ENCODE measurements at places on chromosomes 12 and 14. TPM values are rescaled to one million over a fixed set of nuclear protein-coding genes. Genes with fewer than 3 reads are reported as not detected.

Gene ARHGDIB
- 3.6 TPM for total RNA-seq

Gene MYF6
- not detected for total RNA-seq

Gene TRAFD1
- 28.8 TPM for total RNA-seq

Gene GEMIN2
- total RNA-seq: 54.0 TPM

Gene MLEC
- 76.6 TPM for total RNA-seq

Gene KRT2
- total RNA-seq: not detected

Gene NPAS3
- total RNA-seq: under 0.01 TPM

Gene RHOJ
- 0.21 TPM for total RNA-seq

Gene CCDC196
- total RNA-seq: not detected

Gene PTHLH
- total RNA-seq: 193 TPM

Gene GLS2
- total RNA-seq: 3.1 TPM

Gene SCYL2
- total RNA-seq: 37.5 TPM

Gene BBOF1
- 0.72 TPM for total RNA-seq

Gene VCPKMT
- 3.6 TPM for total RNA-seq

Gene KSR2
- total RNA-seq: under 0.01 TPM

Gene A2M
- not detected for total RNA-seq

Gene KRT77
- not detected for total RNA-seq

Gene CLEC4A
- total RNA-seq: not detected

Gene SOS2
- 21.7 TPM for total RNA-seq

Gene CIDEB
- total RNA-seq: 1.4 TPM

Measured in tracheal epithelial cell (primary cell).